ENCODE measurements at places on chromosomes 1 and 21. TPM values are rescaled to one million over a fixed set of nuclear protein-coding genes. Genes with fewer than 3 reads are reported as not detected.

DNA sequence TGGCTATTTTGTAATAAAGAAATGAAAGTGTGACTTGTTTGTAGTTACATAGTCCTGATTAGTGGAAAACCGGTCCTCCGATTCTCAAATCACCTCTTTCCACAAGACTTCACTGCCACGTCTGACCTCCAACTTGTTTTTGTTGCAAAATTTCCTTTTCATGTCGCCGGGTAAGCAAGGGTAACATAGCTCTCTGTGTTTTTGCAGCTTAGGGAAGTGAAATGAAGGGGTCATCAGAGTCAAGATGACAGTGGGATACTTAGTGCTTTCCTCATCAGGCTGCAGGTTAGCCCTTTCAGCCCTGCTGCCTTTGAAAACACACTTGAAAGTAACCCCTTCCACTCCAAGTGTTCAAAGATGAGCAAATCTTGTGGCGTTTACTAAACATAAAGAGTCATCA, 217.9 kb downstream of the USP25 start:
- DNase-seq, result no peak

DNA sequence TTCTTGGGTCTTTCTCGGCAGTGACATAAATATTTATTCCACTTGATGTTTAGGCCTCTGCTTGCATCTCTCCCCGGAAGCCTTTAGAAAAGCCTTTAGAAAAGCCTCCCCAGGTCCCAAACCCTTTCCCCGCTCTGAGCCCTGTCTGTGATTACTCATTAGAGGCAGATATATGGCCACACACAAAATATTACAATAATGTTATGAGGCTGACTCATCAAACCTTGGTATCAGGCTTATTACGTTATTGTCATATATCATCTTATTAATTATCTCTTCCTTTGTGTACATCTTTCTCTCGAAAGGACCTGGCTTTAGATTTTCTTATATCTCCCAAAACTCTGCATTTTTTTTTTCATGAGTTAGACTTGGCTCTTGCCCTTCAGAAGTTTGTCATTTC, 69.5 kb downstream of the FGGY start:
- DNase-seq, result no peak

TMEM269 gene
- polyA plus RNA-seq, result not detected

PRR9 gene
- not detected for polyA plus RNA-seq

DNA sequence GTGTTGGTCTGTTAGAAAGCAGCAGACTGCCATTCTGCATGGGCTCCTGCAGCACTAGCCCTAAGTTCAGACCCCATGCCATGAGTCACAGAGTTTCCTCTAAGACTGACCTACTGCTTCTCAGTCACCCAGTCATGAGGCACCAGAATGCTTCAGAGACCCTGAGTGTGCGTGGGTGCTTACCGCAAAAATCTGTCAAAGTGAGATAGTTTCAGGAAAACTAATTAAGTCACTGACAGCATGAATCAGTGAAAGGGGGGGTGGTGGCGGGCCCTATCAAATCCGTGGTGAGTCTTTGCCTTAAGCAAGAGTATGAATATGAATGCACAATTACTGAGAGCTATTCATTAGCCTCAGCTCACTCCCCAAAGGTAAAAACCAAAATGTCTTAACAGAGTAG, 98.1 kb downstream of the KCTD3 start:
- no peak for DNase-seq

- DNase-seq, result no peak
Measured at GRCh38 chr21:42160111-42160721, 58.7 kb upstream of the ABCG1 start.

GRCh38 chr1:119647734-119648619, at the start of gene ZNF697:
TSS of gene ZNF697 (minus strand) at chr1:119648266. CDS start at chr1:119626100, 22,166 bp downstream.
- DNase-seq, result peak; percentile 98

GRCh38 chr1:171218661-171219060, 29.6 kb upstream of the FMO1 start:
- DNase-seq, result no peak

GRCh38 chr1:24941564-24941963, 11.5 kb upstream of the RUNX3 start:
- DNase-seq, result no peak

TAS1R2 gene
- not detected for polyA plus RNA-seq

NPHS2 gene
- not detected for polyA plus RNA-seq

DNA sequence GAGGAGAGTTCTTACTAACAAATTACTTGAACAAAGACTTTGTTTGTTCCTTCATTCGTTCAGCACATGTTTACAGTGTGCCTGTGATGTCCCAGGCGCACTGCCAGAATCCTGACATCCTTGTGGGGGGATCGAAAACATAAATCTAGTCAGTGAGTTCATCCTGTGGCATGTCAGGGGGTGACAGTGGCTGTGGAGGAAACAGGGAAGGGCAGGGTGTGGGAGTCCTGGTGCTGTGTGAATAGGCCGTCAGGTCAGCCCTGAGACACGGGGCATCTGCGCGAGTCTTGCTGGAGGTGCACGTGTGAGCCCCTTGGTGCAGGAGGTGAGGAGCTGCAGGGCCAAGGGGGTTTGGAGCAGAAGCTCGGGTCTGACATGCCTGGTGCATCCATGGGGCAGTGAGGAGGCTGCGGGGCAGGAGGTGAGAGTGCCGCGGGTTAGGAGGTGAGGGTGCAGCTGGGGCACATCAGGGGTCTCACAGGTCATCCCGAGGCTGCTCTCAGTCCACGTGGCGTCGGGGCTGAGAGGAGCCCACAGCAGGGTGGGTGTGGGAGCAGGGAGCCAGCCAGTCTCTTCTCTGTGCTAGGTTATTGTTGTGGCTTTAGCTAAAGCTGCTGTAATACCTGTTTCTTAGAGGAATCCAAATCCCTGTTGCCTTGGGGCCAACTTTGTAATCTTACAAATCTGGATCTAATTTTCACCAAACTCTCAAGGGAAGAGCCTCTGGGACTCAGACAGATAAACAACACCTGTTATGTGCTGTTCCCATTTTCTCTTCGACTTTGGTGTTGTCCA, 93.4 kb downstream of the PCBP3 start:
- no peak for DNase-seq

GRCh38 chr1:11648732-11649158, 5.5 kb downstream of the FBXO2 start:
- no peak for DNase-seq

DNA sequence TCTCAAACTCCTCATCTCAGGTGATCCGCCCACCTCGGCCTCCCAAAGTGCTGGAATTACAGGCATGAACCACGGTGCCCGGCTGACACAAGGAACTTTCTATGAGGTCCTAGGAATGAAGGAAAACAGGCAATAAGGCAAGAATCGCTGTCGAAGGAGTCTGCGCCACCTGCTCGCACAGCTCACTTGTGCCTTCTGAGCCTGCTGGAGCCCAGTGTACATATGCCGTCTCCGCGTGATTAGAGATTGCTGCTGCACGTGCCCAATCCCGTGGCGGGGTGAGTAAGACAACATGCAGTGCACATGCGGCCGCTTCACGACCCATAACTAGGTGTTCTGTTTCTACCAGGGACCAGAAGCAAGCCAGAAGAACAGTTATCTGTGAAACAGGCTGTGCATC, 24.3 kb downstream of the H3-3A start:
- no peak for DNase-seq

- no peak for DNase-seq
Measured at GRCh38 chr21:39518847-39519210, 67.1 kb downstream of the SH3BGR start.

DNA sequence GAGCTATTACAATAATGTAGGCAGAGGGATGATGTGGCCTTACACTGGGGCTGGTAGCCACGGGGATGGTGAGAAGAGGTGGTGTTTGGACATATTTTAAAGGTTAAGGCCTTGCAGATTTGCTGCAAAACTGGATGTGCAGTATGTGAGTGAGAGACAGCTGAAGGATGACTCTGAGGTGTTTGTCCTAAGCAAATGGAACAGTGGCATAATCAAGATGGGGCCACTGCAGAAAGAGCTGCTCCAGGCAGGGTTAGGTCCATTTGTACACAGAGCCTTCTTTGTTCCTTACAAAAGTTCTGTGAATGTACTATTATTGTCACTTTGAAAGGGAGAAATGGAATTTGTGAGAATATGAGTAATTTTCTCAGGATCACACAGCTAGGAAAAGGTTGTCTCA, 220.4 kb upstream of the ZP4 start:
- DNase-seq, result no peak

GRCh38 chr1:225617479-225617878, 35.4 kb downstream of the ENAH start:
- DNase-seq, result no peak

DNA sequence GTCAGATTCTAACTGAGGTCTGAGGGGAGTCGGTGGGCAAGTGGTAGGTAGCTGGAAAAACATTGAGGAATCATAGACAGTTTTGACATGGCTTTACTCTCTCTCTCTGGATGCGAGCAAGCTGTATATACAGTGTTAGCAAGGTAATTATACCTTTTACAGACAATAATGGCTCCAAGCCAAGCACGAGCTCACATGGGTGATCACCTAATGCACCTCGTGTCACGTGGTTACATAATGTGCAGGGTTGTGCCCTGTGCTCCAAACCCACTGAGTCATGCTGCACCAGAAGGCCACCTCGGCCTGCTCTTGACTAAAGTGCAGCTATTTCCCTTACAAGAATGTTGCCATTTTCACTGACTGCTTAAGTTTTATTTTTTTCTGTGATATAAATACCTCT, 7.6 kb upstream of the CLCA2 start:
- DNase-seq, result no peak
